ENCODE measurements at places on chromosomes 7 and 10.
A peak's percentile ranks its signal among the peaks of the same experiment; 100 is the strongest.

DNA sequence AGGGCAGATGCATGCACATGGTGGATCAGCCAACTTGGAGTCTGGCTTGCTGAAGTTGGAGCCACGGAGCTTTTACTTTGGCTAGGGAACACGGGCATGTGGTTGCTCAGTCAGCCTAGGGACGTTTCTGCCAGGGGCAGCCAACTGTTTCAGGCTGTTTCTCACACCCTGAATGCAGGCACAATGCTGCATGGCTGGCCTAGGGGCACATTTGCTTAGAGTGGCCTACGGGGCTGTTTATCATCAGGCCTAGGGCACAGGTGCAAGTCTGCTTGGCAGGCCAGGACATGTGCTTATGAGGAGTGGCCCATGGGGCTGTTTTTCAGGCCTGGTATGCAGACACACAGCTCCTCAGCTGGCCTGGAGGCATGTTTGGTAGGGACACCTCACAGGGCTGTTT is 107.4 kb downstream of the GSAP start:
- DNase-seq, result no peak

DNA sequence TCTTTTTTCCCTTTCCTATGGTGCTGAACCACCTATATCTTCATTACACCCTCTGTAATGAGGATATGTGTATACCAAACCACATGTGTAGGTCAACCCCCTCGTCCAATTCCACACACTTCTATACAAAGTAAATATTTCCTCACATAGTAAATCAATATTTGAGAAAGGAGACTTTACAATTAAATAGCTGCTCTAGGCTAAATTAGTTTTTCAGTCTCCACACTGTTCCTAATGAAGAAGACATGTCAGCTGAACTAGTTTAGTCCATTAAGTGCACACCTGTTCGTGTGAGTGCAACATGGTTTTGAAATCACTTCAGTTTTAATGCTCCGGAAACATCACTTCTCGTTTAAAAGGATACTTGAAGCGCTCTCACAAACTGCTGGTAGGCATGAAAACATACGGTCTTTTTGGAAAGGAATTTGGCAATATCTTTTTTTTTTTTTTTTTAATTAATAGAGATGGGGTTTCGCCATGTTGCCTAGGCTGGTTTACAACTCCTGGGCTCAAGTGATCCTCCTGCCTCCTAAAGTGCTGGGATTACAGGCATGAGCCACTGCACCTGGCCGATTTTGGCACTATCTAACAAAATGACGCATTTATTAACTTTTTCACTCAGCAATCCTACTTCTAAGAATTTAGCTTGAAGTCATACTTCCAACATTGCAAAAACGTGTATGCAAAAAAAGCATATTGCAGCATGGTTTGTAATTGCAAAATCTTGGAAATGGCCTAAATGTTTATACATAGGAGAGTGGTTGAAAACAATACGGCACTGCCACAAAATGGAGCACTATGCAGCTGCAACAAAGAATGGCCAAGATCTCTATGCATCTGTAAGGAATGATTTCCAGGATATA is 2.1 kb upstream of the XRCC2 start:
- no peak for DNase-seq

GRCh38 chr7:138982204-138982623 is 1.0 kb upstream of the KIAA1549 start:
- no peak for DNase-seq

DNA sequence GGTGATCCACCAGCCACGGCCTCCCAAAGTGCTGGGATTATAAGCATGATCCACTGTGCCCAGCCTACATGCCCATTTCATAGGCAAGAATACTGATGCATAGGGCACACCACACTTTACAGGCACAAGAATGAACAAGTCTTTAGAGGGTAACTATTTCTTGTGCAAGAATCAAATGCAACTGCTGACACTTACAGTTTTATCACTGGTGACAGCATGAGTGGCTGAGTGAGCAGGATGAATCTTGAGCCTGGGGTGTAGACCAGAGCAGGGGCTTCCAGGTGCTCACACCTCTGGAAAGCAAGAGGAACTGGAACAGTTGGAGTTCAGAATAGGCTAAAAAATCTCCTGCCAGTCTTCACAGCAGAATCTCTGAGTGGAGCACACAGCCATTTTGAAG is 287.5 kb downstream of the KCNMA1 start:
- DNase-seq, result no peak

- DNase-seq, result no peak
Measured at GRCh38 chr7:17548014-17548653, 249.7 kb downstream of the AHR start.

- DNase-seq, result no peak
Measured at GRCh38 chr10:43482319-43483078, 45.6 kb downstream of the ZNF487 start.

DNA sequence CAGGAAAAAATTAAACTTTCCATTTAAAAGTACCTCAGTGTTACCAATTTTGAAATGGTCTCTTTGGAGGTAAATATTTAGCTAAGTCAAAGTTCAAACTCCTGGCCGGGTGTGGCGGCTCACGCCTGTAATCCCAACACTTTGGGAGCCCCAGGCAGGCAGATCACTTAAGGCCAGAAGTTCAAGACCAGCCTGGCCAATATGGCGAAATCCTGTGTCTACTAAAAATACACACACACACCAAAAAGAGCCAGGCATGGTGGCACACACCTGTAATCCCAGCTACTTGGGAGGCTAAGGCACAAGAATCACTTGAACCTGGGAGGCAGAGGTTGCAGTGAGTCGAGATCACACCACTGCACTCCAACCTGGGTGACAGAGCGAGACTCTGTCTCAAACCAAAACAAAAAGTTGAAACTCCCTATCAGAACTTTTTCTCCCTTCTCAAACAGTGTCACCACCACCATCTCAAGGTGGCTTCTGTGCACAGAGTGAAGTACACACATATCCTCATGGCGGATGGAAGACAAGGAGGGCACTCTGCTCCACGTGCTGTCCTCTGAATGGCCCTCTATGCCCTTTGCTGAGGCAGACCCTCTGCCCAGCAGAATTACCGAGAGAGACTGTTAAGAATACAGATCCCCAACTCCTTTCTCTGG is 11.7 kb upstream of the PIK3CG start:
- DNase-seq, result no peak

DNA sequence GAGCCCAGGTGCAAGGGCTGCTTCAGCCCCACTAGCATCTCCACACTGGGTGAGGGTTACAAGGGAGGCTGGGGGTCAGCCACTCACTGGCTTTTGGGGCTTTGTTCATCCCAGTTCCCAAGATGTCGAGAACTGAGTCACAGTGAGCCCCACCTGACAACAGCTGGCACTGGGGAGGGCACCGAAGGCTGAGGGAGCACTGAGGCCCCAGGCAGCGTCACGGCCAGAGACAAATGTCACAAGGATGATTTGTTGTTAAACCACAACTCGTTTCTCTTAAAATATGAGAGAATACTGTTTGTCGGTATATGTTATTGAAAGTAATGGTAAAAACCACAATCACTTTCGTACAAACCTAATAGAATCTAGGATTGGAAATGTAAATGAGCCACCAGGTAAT is 219.9 kb downstream of the CELF2 start:
- DNase-seq, result no peak

DNA sequence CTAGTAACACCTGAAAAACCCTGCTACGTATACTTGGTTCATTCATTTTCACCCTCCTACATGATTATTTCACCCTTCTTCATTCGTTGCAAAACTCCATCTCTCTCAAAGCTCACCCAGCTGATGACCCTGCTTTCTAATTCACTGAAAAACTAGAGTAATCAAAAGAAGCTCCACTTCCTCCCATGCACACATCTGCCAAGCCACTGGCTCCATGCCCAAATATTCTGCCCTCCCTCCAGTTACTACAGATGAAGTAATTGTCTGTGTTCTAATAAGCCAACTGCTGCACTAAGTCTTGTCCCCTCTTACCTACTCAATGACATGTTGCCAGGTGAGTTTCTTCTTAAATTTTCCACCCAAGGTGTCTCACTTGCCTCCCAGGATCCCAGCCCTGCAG is 96.9 kb upstream of the CCDC71L start:
- no peak for DNase-seq

DNA sequence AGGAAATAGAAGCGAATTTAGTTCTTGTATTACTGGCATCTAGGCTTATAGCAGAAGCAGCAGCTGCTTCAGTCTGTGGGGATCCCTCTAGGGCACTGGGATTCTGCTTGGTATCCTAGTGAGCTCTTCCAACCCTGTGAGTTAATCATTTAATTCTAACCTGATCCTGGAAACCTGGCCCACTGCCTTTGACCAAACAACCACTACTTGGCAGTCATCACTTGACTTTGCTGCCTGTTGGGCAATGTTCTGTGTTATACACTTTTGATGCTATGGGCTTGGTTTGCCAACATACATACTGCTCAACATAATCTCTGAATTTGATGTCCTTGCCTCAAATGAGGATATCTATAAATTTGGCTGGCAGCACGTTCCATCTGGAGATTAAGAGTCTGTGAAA is 813.4 kb downstream of the ANKRD7 start:
- DNase-seq, result no peak

DNA sequence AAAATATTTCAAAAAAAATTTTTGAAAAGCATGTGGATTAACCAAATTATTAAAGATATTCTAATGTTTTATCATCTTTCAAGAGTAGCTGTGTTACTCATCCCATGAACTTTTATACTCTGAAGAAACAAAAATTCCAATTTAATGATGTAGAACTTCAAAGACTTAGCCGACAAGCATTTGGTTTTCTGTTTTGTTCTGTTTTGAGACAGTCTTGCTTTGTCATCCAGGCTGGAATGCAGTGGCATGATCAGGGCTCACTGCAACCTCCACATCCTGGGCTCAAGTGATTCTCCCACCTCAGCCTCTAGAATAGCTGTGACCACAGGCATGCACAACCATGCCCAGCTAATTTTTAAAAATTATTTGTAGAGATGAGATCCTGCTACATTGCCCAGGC is 17.8 kb upstream of the LCOR start:
- DNase-seq, result peak; percentile 87

DNA sequence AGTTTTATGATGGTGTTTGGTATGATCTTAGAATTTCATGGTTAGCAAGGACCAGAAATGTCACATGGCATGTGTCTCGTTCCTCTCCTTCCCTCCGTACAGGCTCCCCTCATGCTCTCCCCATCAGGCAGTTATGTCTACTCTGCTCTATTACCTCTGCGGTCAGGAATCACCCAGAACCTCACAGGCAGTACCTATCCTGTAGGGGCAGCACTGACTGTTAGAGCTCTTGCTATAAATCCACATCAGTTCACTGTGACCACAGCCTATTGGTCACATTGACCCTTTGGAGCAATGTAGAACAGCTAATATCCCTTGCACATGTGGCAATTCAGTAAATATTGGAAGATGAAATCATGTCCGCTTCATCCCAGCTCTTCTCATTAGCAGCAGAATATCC is 151.8 kb downstream of the WNT2 start:
- DNase-seq, result no peak

DNA sequence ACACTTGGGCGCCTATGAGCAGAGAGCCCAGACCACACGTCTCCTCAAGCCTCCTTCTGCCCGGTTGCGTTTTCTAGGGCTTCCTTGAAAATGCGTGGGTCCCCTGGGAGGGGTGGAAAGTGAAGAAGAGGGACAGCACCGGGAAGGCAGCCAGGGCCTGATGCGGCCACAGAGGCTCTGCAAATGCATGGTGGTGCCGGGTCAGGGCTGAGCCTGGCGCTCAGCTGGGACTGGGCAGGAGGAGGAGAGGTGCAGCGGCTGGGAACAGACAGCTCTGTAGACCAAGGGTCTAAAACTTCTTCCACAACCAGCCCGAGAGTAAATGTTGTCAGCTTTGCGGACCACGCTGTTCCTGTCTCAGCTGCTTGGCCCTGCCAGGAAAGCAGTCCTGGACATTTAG is 1.6 kb downstream of the DPYSL4 start:
- DNase-seq, result peak; percentile 49

DNA sequence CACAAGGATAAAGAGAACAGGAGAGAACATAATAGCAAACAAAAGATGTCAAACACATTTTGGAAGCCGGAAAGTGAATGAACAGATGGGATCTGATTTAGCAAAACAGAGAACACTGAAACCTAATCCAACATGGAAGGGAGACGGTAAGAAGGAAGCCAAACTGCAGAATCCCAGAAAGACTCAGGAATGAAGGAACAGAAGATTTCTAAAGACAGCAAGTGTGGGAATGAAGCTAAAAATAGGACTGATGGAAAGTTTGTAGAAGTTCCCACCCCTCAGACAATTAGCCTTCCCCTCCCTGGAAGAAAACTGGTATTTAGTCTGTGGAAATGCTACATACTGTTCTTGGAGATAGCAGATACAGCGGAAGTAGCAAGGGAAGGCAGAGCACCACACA is 40.8 kb downstream of the SLC16A12 start:
- DNase-seq, result peak; percentile 39

GRCh38 chr10:112954974-112955581 is 5.0 kb downstream of the TCF7L2 start:
- peak; percentile 21 for DNase-seq

- peak; percentile 21 for DNase-seq
Measured at GRCh38 chr10:121216721-121217181, 365.6 kb downstream of the WDR11 start.

GRCh38 chr10:128537834-128538330 is 411.7 kb upstream of the MKI67 start:
- no peak for DNase-seq

Measured in astrocyte of the hippocampus (primary cell).